Brain microvascular endothelial cell (primary cell): ENCODE measurements at places on chromosomes 3 and 15.

DNA sequence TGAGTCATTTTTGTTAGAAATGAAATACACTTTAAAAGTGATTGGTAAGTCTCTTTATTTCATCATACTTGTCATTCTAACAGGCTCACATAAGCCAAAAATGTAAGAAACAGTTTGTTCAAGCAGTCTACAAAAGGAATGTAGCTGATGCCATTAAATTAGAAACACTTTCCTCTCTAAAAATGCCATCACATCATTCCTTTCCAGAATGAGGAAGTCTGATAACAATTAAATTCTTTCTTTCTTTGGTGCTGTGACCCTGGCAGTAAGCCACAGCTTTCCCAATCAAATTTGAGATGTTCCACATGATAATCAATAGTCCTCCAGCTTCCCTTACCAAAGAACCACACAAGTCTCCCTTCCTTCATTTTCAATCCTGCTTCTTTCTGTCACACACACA lies 9.4 kb upstream of the P2RY1 start:
- DNase-seq: no peak

GRCh38 chr15:36777926-36778325 lies 198.5 kb downstream of the CDIN1 start:
- no peak for DNase-seq

DNA sequence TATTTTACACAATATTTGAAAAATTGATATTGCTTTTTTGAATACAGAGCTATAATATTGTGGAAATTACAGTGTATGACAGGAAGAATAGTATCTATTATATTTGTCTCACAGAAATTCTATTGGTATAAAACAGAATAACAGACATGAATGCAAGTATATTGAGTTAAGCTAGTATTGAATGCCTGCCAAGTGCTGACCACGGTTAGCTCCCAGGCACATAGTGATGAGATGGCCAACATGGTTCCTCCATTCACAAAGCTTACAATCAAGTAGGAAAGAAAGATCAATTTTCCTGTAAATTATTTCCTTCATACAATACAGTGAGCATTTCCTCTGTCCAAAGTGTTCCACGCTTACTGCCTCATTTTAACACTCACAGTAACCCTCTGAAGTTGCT lies 67.6 kb downstream of the TP63 start:
- DNase-seq: peak; percentile 11

DNA sequence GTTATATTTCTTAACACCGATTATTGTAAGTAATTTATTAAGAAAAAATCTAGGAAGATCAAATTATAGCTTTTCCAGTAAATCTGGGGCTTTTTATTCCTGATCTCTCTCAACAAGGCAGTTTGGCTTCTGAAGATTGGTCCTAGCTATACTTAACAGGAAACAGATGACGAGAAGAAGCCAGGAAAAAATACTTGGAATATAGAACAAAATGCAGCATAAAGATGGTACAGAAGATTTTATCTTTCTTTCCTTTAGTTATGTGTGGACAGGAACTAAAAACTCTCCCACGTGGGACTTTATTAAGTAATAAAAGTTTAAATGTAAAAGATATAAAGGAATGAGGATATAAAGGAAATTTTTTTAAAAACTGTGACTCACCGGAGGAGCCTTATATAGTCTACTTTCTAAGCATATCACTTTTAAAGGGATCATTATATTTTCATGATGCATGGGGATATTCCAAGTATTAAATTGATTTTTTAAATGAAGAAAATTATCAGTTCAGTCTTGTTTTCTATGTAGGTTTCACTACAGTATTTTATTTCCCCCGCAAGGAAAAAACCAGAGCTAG lies 8.2 kb downstream of the B3GNT5 start:
- no peak for DNase-seq

DNA sequence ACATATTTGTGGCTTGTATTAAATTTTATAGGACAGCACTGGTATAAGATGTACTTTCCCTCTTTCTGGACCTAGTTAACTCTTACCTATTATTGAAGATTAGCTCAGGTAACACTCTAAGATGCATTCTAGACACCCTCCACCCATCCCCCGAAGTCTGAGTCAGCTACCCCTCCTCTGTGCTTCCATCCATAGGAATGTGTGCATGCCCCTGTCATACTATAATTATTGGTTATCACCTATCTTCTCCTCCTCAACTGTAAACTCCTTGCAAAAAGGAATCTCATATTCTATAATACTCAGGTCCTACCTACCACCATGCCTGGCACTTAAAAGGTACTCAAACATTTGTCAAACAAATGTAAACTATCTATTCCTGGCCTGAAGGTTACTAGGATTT lies 3.0 kb downstream of the PEAK1 start:
- no peak for DNase-seq

DNA sequence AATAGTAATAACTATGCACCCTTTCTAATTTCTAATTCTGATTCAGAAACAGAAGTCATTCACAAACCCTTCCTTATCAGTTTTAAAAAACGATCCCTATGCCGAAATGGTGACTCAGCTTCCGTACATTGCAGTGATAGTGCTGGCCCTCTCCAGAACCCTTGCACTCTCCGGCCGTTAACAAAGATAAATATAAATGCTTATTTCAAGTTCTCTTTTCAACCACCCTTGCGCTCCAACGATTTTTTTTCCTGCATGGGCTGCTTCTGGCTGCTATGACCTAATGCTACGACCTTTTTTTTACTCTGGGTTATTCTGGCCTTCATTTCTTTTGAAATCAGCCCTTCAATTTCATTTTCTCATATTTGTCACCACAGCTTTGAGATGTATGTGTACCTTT lies 646.2 kb downstream of the NTRK3 start:
- DNase-seq: peak; percentile 44

DNA sequence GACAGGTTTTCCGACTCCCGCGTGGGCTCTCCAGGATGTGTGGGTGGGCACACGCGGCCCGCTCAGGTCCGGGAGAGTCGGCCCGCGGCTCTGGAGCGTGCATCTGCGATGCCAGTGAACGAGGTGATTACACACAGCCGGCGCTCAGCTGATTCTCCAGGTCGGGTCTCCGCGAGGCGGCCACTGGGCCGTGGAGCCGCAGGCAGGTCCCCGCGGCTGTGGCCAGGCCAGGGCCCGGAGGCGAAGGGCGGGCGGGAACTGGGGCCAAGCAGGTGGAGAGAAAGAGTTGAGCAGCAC lies 13.2 kb downstream of the PAK6 start:
- DNase-seq: no peak

DNA sequence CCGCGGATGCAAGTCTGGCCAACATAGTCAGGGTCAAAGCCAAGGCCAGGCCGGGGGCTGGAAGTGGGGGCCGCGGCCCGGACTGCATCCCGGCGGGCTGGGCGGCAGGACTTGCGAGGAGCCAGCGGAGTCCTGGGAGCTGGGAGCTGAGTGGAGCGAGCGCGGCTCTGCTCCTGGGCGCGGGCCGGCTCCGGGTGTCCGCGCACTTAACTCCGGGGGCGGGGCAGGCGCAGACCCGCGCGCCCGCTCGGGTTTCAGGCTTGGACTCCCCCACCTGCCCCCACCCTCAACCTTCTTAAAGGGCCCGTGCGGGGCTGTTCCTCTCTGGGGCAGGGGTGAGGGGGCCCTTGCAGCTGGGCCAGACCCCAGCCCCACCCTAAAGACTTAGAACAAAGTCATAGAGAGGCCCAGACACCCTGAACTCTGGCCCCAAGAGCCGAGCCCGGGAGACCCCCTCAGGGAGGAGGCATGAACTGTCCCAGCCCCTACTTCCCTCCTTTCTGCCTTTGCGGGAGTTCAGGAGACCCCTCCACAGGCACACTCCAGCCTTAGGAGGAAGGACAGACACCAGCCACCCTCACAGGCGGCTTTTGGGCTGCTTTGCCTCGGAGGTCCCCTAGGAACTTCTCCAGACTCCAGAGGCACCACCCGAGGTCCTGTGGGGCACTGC lies at the start of gene CSPG4:
Gene CSPG4 (minus strand): TSS at position 181 of the 670 bp plus-strand sequence. CDS start 93 bp downstream, at position 88.
- DNase-seq: peak; percentile 39

- DNase-seq: no peak
These were observed 10.6 kb upstream of the NFKBIZ start for GRCh38 chr3:101838691-101839090.

- no peak for DNase-seq
These were observed 24.4 kb upstream of the THBS1 start for GRCh38 chr15:39556461-39556860.

DNA sequence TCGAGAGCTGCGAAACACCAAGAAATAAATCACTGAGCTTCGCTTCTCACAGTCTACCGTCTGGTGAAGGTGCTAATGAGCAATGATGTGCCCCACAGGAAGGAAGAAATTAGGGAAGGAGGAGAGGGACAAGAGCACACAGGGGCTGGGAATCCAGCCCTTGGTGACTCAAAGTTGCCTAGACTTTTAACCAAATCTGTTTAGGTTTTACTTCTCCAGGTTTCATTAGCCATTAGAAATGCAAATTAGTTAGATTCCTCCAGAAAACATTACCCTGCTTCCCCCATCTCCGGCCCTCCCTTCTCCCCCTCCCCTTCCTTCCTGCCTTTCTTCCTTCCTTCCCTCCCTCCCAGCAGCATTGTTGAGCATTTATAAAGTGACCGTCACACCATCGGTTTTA lies 59.3 kb upstream of the UBE2E1 start:
- DNase-seq: no peak

GRCh38 chr3:122322095-122323075 lies 2.7 kb upstream of the CSTA start:
- DNase-seq: no peak

DNA sequence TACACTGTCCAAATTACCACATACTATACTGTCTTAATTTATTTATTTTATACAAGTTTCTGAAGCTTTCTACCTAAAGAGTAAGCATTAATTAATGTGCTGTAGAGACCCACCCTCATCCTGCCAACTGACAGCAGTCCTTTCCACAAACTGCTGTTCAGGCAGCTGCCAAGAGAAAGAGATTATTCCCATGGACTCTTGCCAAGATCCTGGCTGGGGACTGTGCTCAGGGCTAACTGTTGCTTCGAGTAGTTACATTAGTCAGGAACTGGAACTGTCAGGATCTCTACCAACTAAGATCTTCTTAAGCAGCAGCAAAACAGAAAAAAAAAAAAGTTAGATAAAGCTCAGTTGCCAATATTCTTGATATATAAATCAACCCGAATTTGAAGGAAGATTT lies 398.8 kb downstream of the MECOM start:
- peak; percentile 55 for DNase-seq

DNA sequence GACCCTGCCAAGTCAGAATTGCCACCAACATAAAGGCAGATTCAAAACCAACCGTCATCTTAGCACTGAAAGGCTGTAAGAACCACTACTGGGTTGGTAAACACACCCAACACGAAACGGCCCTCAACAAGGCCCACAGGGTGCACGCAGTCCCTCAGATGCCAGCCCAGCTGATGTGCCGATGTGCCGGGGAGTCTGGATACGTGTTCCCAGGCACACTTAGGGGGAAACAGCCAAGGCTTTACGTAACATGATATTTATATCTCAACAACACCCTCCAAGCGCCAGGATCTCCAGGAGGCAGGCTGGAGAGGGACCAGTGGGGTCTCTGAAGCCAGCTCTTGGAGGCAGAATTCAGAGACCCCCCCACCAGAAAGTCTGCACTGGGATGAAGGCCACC lies 14.2 kb downstream of the POC1A start:
- DNase-seq: no peak

GRCh38 chr3:168024537-168024941 lies 71.2 kb downstream of the GOLIM4 start:
- DNase-seq: peak; percentile 71

DNA sequence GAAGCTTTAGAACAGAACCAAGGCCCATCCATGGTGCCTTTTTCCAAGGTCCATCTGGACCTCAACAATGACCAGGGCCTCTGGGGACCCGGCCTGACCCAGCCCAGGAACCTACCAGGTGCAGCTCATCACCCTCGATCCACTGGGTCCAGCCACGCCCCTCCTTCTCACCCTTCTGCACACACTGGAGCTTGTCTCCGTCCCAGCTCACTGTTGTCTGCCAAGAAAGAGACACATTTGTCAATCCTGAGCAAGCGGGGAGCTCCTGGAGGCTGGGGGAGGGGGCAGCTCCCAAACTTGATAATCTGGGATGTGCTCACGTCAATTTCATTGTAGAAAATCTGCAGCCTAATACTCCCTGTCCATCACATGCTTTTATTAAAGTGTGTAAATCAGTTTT lies 21.2 kb downstream of the RBP1 start:
- no peak for DNase-seq

DNA sequence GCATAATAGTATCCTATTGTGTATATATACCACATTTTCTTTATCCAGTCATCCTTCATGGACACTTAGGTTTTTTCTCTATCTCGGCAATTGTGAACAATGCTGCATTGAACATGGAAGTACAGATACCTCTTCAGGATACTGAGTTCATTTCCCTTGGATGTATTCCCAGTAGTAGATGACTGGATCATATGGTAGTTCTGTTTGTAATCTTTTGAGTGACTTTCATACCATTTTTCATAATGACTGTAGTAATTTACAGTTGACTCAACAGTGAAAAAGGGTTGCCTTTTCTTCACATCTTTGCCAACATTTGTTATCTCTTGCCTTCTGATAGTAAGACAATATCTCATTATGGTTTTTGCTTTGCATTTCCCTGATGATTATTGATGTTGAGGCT lies 21.8 kb downstream of the MYH15 start:
- peak; percentile 2 for DNase-seq

DNA sequence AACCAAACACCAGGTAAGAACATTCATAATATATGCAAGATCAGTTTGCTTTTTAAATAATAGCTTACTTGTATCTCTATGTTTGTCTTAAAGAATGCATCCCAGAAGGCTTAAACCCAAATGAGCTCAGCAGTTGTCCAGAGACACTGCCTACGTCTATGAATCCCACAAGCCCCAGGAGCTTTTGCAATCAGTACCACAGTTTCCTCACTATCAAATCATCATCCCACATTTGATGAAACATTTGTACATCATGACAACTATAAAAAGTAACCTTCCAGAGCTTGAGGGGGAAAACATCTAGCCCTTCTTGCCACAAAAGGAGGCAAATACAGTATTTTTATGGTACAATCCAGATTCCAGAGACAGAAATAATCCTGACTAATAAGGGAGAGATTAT lies 63.7 kb downstream of the ATP8B4 start:
- DNase-seq: peak; percentile 81

DNA sequence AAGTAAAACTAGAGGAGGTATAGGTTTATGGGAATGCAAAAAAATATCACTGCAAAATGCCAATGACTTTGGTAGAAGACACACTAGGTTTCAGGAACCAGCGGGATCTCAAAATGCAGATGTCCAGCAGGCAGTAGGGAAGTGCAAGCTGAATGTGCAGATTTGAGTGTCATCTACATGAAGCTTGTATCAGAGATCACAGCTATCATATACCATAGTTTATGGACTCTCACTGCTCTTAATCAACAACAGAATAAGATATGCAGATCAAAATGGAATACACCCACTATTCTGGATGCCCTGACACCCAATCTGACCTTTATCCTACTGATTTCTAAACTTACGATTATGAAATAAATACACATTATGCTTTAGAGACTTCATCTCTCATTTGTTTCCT lies 27.7 kb downstream of the TMCC1 start:
- no peak for DNase-seq

GRCh38 chr3:30034246-30034991 lies 572.0 kb upstream of the TGFBR2 start:
- DNase-seq: no peak

- peak; percentile 40 for DNase-seq
These were observed 332.3 kb downstream of the THSD4 start for GRCh38 chr15:71447328-71448250.
